Muscle of leg (tissue), 16 donors: ENCODE measurements at places on chromosomes 13 and 19.
A peak's percentile ranks its signal among the peaks of the same experiment; 100 is the strongest.

- DNase-seq, result no peak
Measured at GRCh38 chr13:50700664-50701305, 142.7 kb downstream of the DLEU7 start.

GRCh38 chr13:100954430-100955305 is 280.1 kb upstream of the TMTC4 start:
- peak; percentile 8 for DNase-seq

- DNase-seq, result peak; percentile 58
Measured at GRCh38 chr13:51167393-51168191, 54.6 kb upstream of the FAM124A start.

DNA sequence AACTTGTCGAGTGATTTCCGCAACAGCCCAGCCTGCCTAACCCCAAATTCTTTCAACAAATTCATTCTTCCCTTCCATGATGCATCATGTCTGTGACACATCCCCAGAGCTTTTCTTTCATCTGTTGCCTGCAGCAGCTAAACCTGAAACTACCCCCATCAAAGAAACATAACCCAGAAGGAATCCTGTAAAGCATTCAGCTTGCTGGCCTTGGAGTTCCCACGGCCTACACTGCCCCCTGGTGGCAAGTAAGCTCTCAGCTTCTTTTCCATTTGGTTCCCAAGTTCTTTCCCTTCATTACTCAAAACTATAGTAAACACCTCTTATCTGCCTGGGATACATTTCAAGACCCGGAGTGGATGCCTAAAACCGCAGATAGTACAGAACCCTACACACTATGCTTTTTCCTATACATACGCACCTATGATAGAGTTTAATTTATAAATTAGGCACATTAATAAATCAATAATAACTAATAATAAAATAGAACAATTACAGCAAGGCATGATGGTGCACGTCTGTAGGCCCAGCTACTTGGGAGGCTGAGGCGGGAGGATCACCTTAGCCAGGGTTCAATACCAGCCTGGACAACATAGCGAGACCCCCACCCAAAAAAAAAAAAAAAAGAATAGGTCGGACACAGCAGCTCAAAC is 7.4 kb downstream of the ETHE1 start:
- DNase-seq, result peak; percentile 88

GRCh38 chr13:112124141-112124540 is 57.2 kb downstream of the SOX1 start:
- DNase-seq, result peak; percentile 64

- no peak for DNase-seq
Measured at GRCh38 chr19:52749780-52750179, 14.9 kb upstream of the ZNF611 start.

GRCh38 chr13:52899206-52899605 is 50.8 kb upstream of the PCDH8 start:
- DNase-seq, result no peak

DNA sequence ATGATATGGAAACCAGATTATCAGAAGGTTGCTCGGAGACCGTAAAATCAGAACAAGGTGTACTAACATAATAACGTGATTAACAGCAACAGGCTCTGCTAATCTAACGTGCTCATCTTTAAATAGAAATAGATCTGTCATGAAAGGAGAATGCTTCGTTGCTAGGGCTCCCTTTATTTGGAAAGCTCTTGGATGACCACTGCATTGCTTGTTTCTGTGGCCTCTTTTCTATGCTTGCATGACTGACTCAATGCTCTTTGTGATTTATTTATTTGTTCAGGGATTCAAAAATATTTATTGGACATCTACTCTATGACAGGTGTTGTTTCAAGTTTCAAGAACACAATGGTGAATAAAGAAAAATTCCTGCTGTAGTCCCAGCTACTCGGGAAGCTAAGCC is 22.3 kb upstream of the ZDHHC20 start:
- DNase-seq, result peak; percentile 24

GRCh38 chr19:7900401-7900870 is 3.2 kb upstream of the MAP2K7 start:
- peak; percentile 23 for DNase-seq

DNA sequence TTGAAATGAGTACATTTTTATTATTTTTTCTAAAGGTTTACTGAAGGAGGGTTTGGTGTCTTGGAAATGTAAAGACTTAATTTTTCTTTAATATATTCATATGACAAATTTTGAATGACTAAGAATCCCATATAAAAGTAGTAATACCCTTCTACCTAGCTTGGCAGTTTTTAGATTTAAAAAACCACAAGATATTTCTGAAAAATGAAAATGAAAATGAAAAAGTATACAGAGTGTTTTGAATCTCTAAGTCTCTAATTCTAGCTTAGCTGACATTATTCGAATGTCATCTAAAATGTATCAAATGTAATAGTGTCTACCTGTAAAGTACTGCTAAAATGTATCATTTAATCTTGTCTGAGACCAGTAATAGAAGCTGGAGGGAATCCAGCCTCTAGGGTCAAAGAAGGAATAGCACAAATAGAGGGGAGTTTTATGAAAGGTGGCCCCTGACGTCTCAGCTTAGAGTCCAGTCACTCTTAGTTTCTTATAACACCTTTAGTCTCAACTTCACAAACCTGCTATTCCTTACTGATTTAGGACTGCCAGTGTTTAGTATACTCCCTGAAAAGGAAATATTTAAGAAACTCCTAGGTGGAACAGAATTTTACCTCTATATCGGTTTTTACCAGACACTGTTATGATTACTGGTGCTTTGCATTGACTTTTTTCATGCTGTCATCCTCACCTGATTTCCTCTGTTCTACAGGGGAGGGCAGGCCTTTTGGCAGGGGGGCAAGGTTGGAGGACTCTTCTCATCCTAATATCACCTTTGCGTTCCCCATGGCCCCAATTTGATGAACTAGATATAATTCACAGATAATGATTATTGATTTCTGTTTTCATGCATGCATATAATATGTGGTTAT is 16.2 kb upstream of the MIR17HG start:
- no peak for DNase-seq

GRCh38 chr13:90995001-90995400 is 352.5 kb upstream of the MIR17HG start:
- no peak for DNase-seq

GRCh38 chr13:32902874-32903273 is 113.3 kb upstream of the KL start:
- peak; percentile 97 for DNase-seq

DNA sequence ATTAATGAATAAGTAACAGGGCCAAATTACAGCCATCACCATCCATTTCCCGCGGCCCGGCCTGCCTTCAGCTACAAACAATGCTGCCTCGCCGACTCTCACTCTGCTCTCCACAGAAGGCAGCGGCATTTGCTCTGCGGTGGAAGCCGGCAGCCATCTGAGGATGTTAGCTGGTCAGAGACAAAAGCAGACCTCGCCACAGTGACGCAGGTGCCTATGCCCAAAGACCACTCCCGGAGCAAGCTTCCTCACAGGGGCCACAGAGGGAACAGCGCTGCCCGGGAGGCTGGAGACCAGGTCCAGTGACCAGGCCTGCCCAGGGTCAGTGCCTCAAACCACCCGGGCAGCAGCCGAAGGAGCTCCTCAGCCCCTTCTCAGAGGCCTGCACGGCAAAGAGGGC is 16.4 kb downstream of the PEPD start:
- no peak for DNase-seq

DNA sequence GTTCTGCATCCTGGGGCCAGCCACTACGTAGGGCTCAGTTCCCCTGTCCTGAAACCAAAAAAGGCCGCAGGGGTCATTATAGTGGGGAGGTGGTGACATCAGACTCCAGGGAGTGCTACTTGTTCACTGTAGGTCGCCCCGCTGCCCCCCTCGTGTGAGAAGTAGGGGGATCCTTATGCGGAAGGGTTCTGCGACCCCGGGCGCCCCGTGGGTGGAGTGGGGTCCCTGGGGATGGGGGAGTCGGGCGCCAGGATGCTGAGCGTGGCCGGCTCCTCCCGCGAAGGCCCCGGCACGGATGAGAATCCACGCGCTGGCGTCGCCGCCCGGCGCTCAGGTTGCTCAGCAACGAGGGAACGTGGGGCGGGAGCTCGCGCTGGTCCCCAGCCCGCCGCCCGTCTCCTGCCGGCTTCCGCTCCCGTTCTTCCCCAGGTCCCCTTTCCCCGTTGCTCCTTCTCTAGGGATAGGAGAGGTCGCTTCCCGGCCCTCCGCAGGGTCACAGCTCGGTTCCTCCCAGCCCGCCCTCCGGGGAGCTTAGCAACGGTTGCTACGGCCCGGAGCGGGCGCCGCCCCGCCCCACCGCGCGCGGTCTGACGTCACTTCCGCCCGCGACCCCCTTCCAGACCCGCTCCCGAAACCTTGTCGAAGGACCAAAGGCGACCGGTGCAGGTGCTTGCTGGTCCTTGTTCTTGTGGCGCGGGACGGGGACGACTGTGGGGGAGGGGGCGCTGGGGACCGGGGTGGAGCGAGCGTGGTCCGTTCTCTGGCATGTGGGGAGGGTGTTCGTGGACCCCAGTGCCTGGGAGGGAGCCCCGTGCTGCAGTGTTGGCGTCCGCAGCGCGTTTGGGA is at the start of gene NAT14:
NAT14 (plus strand) TSS at position 596 of the 846 bp plus-strand sequence. CDS start 521 bp downstream, outside the sequence.
- peak; percentile 82 for DNase-seq

- DNase-seq, result no peak
Measured at GRCh38 chr13:27853335-27853734, 61.1 kb downstream of the GSX1 start.

- no peak for DNase-seq
Measured at GRCh38 chr13:29865934-29866333, 15.5 kb upstream of the UBL3 start.

GRCh38 chr13:94568443-94568842 is 27.5 kb downstream of the TGDS start:
- no peak for DNase-seq

- no peak for DNase-seq
Measured at GRCh38 chr13:94662274-94662945, 49.9 kb downstream of the SOX21 start.

GRCh38 chr19:56687031-56687430 is 15.5 kb upstream of the ZNF835 start:
- no peak for DNase-seq

- no peak for DNase-seq
Measured at GRCh38 chr13:27632648-27633047, 11.0 kb downstream of the POLR1D start.

DNA sequence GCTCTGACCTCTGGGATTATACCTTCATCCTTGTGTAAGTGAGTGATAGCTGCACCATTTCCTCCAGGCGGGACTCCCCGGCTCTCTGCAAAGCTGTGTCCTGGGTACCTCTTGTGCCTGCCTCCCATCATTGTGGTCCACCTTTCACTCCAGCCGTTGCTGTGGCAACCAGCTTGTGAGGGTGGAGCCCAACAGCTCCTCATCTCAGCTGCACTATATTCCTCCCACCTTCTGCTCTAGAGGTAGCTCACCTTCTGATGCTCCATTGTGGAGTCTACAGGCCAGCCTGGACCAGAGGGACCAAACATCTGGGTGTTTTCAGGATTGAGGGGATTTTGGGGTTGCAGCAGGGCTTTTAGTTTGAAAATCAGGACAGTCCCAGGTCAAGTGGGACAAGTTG is 708.2 kb downstream of the UQCRFS1 start:
- no peak for DNase-seq

DNA sequence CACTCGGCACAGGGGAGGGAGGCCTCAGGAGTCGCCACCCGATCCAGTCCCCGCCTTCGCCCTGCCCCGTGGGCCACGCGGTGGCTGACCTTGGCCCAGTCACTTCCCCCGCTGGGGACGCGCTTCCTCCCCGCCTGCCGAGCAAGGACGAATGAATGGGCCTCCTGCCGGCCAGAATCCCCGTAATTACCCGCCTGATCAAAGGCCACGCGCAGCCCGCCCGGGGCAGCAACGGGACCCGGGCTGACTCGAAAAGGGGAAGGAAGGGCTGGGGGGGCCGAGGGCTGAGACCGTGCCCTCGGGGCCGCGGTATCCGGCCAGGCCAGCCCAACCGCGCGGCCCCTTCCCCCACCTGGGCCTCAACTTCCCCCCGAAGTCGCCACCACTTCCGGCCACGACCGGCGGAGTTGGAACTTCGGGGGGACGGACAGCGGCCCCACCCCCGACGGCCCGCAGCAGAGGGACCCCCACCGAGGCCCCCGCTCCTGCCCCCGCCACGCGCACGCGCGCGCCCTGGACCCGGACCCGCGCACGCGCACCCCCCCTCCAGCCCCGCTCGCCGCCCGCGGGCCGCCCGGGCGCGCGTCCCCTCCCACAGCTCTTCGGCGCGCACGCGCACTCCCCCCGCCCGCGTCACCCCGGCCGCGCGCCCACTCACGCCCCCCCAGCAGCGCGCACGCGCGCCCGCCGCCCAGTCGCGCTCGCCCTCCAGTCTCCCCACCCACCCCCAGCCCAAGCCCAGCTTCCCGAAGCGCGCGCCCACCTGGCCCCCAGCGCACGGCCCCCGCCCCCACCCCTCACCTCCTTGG is 520 bp downstream of the ZNF787 start:
- peak; percentile 88 for DNase-seq

DNA sequence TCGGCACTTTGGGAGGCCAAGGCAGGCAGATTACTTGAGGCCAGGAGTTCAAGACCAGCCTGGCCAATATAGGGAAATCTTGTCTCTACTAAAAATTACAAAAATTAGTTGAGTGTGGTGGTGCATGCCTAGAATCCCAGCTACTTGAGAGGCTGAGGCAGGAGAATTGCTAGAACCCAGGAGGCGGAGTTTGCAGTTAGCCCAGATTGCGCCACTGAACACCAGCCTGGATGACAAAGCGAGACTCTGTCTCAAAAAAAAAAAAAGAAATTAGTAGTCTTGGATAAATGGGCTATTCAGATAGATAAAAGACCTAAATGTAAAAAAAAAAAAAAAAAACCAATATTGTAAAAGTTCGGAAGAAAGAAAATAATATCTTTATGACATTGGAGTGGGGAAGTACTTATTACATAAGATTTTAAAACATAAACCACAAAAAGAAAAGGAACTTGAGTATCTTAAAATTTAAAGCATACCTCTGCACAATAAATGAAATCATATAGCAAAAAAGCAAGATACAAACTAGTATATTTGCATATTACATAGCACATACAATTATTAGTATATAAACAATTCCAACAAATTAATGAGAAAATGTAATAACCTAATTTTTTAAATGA is 26.7 kb upstream of the RNASEH2B start:
- no peak for DNase-seq

- DNase-seq, result no peak
Measured at GRCh38 chr13:110552767-110553166, 8.8 kb downstream of the RAB20 start.

DNA sequence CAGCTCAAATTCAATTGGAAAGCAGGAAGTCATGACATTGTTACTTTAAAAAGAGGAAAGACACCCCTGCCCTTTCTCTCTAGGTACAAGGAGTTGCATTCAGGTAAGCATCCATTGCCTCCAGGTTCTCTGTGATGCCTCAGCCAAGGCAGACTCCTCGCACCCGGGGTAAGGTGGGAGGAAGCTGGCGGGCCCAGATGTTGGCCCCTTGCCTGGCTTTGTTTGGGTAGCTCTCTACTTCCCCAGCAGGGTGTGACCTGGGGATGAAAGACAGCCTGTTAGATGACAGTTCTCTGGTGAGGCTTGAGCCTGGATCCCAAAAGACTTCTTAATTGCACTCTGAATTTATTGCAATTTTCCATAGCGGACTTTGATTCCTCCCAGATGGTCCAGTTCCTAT is 25.6 kb downstream of the SHISA2 start:
- no peak for DNase-seq

GRCh38 chr13:21071924-21072323 is 10.5 kb upstream of the LATS2 start:
- peak; percentile 52 for DNase-seq

- DNase-seq, result peak; percentile 64
Measured at GRCh38 chr19:10431943-10432735, 11.8 kb downstream of the PDE4A start.

GRCh38 chr13:66640231-66640630 is 589.9 kb downstream of the PCDH9 start:
- no peak for DNase-seq
